ENCODE measurements at places on chromosomes 2 and 18.
A peak's percentile ranks its signal among the peaks of the same experiment; 100 is the strongest.

DNA sequence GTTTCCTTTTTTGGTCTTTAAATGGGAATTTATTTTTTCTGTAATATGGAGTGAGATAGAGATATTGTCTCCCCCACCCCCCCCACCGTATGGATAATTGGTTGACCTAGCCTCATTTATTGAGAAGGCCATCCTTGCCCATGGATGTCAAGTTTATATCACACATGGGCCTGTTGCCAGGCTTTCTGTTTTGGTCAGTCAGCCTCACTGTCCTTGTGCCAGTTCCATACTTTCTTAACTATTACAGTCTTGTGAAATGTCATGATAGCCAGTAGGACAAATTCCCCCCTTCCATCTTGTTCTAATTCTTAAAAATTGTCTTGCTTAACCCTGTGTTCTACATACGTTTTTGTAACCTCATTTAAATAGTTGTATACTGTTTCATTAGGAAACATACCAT, 12.5 kb downstream of the BABAM2 start:
- no peak for DNase-seq

- no peak for DNase-seq
Measured at GRCh38 chr2:137842430-137842829, 121.8 kb upstream of the HNMT start.

- no peak for DNase-seq
Measured at GRCh38 chr2:225112362-225113126, 70.3 kb upstream of the DOCK10 start.

DNA sequence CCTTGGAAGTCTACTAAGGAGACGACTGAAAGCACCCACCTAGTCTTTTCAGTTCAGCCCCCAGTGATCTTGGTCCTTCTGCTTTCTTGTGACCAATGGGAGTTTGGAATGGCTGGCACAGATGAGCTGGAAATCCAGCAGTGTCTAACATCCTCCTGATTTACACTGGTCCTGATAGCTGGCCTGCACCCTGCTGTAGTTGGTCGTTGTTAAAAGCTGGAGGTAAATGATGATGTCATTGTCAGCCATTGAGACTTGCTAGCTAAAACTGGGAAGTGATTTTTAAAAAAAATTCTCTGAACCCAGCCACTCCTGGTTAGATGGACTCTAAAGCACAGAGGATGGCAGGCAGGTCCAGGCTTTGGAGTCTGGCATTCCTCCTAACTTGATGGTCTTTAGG, 19.3 kb downstream of the CCT7 start:
- DNase-seq: no peak

DNA sequence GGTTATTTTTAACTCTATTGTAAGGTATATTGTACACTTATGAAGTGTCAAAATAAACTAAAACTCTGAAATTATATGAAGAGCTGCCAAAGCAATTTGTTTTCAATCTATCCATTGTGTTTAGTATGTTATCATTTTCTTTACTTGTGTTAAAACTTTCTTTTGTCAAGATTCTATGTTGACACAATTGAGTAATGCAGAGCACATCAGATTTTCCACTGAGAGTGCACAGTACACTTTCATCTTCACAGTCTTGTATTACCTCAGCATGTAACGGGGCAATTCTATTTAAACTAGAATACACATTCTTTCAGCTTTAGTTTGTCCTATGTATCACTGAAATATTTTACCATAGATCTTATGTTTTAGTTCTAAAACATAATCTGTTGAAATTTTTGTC, 304.4 kb upstream of the ZC3H15 start:
- DNase-seq: no peak

DNA sequence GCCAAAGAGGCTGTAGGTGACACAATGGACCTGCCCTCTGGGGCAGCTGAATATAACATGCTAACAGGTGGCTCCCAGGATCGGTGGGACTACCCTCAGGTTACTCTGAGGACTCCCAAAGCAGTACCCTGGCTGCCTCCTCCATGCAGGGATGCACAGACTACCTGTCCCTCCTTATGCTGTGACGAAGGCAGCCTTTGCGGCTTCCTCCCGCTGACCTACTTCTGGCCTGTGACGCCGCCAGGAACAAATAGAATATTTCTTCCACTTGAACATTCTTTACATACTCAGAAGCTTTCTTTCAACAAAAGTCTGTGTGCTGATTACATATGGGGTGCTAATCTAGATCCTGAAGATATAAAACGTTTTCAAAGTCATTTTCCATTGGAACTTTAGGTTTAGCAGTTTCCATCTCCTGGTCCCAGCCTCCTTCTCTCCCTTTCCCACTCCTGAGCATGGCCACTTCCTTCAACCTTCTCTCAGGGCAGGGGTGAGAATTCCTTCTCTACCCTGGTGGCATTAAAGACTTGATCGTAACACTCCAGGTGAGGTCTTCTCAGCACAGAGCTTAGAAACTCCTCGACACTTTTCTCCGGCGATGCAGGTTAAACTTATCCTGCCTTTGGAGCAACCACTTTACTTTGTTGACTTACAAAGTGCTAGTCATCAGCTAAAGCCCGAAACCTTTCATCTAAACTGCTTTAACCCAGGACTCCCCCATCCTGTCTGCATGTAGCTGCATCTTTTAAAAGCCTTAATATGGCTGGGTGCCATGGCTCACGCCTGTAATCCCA, 58.9 kb upstream of the STK17B start:
- DNase-seq: no peak

DNA sequence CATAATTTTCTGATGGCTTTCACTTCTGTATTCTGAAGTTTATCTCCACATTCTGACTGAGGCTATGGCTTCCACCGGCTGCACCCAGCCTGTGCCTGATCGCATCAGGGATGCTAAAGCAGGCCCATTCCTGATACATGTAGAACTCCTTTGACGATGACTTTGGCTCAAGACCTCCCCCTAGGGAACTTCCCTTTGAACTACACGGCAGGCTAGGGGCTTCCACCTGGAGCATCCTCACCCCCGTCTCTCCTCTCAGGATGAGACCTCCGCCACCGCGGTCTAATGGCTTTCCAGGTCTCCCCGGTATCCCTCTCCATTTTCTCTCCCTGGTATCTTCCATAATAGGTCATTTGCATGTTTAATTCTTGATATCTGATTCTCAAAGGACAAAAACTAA, 214.9 kb upstream of the CHST9 start:
- no peak for DNase-seq

GRCh38 chr18:9642799-9643462, 28.6 kb upstream of the PPP4R1 start:
- DNase-seq: no peak

DNA sequence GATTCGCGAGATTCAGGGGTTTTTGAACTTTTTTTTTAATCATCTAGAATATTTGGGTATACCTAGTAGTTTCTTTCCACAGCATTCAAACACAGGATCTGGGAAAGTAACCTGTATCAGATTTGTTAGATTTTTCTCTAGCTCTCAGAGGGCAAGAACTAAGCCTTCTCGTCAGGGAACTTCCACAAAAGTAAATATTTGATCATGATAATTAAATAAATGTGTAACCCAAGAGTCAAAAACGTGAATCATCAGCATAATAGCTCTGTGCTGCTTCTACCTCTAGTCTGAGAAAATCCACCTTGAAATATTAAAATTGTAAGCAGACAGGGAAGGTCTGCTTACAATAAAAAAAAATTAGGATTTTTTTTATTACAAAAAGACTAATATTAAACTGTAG, 225.7 kb upstream of the SPOPL start:
- DNase-seq: peak; percentile 57

DNA sequence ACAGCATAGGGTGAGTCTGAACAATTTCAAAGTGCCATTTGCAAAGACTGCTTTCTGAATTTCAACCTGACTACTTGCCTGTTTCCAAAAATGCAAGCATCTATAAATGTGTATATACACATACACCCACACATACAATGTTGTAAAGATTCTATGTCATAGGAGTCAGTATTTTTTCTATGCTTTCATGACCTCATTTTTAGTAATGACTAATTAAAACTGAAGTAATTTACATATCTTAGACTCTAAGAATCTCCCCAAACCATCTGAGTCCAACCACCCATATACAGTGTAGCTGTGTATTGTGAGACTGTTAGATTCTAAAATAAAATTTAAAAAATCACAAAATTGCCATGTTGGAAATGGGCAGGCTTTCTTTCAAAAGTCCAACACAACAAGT, 162.0 kb upstream of the STK17B start:
- DNase-seq: no peak
